Nephron progenitor cell (in vitro differentiated cells): ENCODE measurements at places on chromosomes 13 and 19.

GRCh38 chr19:18768997-18769891, 21.9 kb downstream of the COMP start:
- DNase-seq, result no peak
- H3K27ac ChIP-seq, result no peak overlapping the region
- H3K36me3 ChIP-seq, result peaks cover 4% of the 10 kb centered on the region
- H3K4me3 ChIP-seq, result no peak overlapping the region

- H3K36me3 ChIP-seq, result no peaks in the 10 kb centered on the region
- H3K27ac ChIP-seq, result no peak overlapping the region
- no peak overlapping the region for H3K4me3 ChIP-seq
These were observed 416.2 kb downstream of the DIAPH3 start for GRCh38 chr13:59747529-59747928.

GRCh38 chr13:80400164-80400864, 59.4 kb upstream of the SPRY2 start:
- no peak for DNase-seq
- no peak overlapping the region for H3K27ac ChIP-seq
- no peak overlapping the region for H3K4me3 ChIP-seq
- H3K36me3 ChIP-seq, result peaks cover 12% of the 10 kb centered on the region
- H3K4me1 ChIP-seq, result peaks cover 6% of the 10 kb centered on the region

DNA sequence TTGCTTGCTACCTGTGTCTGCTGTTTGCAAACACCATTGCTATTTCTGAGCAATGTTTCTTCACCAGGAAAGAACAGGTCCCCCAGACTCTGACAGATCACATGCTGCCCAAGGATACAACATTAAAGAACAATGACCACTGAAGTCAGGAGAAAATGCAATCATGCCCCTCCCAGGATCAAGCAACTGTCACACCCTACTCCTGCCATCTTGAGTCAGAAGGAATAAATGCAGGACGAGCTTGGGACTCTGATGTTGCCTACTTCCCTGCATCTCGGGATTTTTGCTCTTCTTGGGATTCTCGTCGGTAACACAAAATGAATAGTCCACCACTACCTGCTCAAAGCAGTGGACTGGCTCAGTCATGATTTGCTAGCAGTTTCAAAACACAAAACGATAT, 490.6 kb downstream of the COG6 start:
- no peak overlapping the region for H3K4me3 ChIP-seq
- no peak overlapping the region for H3K27ac ChIP-seq
- H3K27me3 ChIP-seq, result peaks cover 9% of the 10 kb centered on the region
- H3K4me1 ChIP-seq, result peaks cover 20% of the 10 kb centered on the region

DNA sequence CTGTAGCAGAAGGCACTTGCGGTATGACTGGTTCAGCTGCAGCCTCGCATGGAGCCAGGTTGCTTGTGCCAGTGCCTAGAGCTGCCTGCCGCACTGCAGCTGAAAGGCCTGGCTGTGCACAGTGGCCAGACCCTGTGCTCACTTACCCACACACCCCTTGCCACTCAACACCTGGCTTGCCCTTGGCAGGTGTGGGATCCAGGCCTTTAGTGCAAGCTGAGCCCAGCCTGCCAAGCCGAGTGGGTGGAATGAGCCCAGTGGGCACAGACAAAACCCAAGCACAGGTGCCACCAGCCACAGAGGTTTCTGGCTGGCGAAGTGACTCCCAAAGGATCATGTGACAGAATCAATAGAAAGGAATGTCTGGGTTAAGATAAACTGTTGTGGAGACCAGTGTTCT, 19.5 kb downstream of the LIG4 start:
- H3K4me3 ChIP-seq, result no peak overlapping the region
- no peak for DNase-seq
- H3K27me3 ChIP-seq, result peaks cover 4% of the 10 kb centered on the region
- no peaks in the 10 kb centered on the region for H3K36me3 ChIP-seq
- H3K4me1 ChIP-seq, result no peaks in the 10 kb centered on the region

DNA sequence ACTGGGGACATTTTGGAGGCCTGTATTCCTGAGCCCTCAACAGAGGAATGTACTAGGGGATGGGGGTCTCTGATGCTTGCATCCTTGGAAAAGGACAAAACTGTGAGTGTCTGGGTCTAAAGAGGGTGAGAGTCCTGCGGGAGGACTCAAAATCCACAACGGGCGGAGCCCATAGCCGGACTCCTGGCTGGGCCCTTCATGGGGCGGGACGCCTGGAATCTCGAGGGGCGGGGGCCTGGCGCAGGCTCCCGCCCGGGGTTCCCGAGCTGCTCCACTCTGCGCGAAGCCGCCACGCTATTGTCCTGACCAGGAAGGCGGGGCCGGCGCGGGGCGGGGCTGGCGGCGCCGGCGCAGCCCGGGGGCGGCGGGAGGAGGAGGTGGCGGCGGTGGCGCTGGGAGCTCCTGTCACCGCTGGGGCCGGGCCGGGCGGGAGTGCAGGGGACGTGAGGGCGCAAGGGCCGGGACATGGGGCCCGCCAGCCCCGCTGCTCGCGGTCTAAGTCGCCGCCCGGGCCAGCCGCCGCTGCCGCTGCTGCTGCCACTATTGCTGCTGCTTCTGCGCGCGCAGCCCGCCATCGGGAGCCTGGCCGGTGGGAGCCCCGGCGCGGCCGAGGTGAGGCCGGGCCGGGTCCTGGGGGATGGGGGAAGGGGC, at the start of gene APLP1:
Gene APLP1 (plus strand): TSS at position 403 of the 651 bp plus-strand sequence. CDS start 63 bp downstream, at position 466.
- no peak within 1 kb of the TSS for H3K27ac ChIP-seq
- H3K36me3 ChIP-seq, result peaks cover 5% of the 10 kb centered on the region
- peaks cover 44% of the 10 kb centered on the region for H3K27me3 ChIP-seq
- peak; percentile 89 for DNase-seq
- peaks cover 31% of the 10 kb centered on the region for H3K4me1 ChIP-seq

- no peak for DNase-seq
- H3K4me1 ChIP-seq, result peaks cover 23% of the 10 kb centered on the region
- peaks cover 41% of the 10 kb centered on the region for H3K36me3 ChIP-seq
- no peaks in the 10 kb centered on the region for H3K27me3 ChIP-seq
These were observed 91.9 kb upstream of the MCF2L start for GRCh38 chr13:112877066-112877465.

GRCh38 chr13:114151031-114151430, 18.6 kb upstream of the RASA3 start:
- H3K4me3 ChIP-seq, result no peak overlapping the region
- no peak overlapping the region for H3K27ac ChIP-seq
- peaks cover 7% of the 10 kb centered on the region for H3K27me3 ChIP-seq
- H3K4me1 ChIP-seq, result peaks cover 24% of the 10 kb centered on the region
- no peak for DNase-seq

- H3K4me1 ChIP-seq, result no peaks in the 10 kb centered on the region
- H3K27me3 ChIP-seq, result peaks cover 13% of the 10 kb centered on the region
- no peak for DNase-seq
- H3K4me3 ChIP-seq, result no peak overlapping the region
These were observed 47.8 kb downstream of the KCTD15 start for GRCh38 chr19:33844478-33844877.

DNA sequence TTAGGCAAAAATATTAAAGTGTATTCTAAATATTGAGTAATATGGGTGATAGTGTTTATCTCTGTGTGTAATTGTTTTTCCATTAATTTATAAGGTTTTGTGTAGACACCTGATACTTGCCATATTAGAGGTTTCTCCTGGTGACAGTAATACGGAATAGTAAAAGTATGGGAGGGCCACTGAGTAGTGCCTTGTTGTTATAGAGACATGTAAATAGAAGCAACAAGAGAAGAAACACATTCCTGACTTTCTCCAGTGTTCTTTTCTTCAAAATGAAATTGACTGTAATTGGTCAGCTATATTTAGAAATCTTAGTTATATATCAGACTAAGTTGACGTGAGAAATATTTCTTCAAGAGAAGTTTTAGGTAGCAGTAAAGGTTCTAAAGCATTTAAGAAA, 18.5 kb downstream of the RNASEH2B start:
- peaks cover 48% of the 10 kb centered on the region for H3K36me3 ChIP-seq
- DNase-seq, result no peak
- peaks cover 6% of the 10 kb centered on the region for H3K27me3 ChIP-seq
- no peak overlapping the region for H3K27ac ChIP-seq
- H3K4me1 ChIP-seq, result no peaks in the 10 kb centered on the region
- H3K4me3 ChIP-seq, result no peak overlapping the region

- H3K4me3 ChIP-seq, result peak overlapping the region; percentile 55
- H3K4me1 ChIP-seq, result peaks cover 40% of the 10 kb centered on the region
- peaks cover 68% of the 10 kb centered on the region for H3K27me3 ChIP-seq
- peak; percentile 61 for DNase-seq
- no peak overlapping the region for H3K27ac ChIP-seq
These were observed 11.9 kb downstream of the LRFN1 start for GRCh38 chr19:39308531-39309304.

DNA sequence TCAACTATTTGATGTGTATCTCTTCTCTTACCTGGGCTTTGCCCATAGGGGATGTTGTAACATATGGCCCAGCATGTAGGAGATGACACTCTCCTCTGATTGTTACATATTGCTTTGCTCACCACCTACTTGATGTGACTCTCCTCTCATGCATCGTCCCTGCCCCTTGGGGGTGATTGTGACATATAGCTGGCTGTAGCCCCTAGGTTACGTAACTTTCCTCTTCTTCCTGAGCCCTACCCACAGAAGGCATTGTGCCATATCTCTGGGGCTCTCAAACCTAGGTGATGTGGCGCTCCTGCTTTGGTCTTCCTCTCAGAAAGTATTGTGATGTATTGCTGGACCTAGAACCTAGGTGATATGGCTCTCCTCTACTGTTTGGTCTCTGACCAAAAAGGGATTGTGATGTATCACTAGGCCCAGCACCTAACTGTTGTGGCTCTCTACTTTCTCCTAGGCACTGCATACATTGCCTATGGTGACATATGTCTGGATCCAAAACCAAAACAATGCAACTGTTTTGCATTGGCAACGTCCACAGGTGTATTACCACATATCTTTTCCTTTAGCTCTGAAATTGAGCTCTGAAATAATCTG, 71.9 kb upstream of the ZNF724 start:
- no peak overlapping the region for H3K4me3 ChIP-seq
- DNase-seq, result no peak
- peaks cover 51% of the 10 kb centered on the region for H3K36me3 ChIP-seq
- H3K27ac ChIP-seq, result peak overlapping the region; percentile 3
- H3K27me3 ChIP-seq, result peaks cover 8% of the 10 kb centered on the region

- no peaks in the 10 kb centered on the region for H3K4me1 ChIP-seq
- no peak for DNase-seq
- H3K4me3 ChIP-seq, result no peak overlapping the region
- H3K36me3 ChIP-seq, result no peaks in the 10 kb centered on the region
These were observed 12.9 kb upstream of the ZNF780A start for GRCh38 chr19:40103600-40103999.

DNA sequence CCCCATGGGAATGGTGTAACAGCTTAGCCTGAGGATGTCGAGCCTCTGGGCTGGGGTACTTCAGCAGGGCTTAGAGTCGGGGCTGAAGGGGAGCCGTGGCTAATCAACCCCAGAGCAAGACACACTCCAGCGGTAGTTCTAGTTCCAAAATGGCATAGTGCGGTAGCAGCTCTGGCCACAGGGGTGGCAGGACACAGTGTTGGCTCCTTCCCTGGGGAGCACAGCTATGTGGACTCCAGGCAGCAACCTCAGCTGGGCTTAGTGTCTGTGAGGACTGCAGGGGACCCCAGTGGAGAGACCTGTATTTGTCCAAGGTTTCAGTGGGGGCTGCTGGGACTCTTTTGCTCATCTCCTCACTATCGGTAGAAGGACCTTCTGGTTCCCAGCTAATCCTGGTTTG, 70.8 kb upstream of the PCDH20 start:
- H3K4me1 ChIP-seq, result no peaks in the 10 kb centered on the region
- H3K27me3 ChIP-seq, result peaks cover 7% of the 10 kb centered on the region
- no peaks in the 10 kb centered on the region for H3K36me3 ChIP-seq
- DNase-seq, result no peak
- H3K27ac ChIP-seq, result no peak overlapping the region

DNA sequence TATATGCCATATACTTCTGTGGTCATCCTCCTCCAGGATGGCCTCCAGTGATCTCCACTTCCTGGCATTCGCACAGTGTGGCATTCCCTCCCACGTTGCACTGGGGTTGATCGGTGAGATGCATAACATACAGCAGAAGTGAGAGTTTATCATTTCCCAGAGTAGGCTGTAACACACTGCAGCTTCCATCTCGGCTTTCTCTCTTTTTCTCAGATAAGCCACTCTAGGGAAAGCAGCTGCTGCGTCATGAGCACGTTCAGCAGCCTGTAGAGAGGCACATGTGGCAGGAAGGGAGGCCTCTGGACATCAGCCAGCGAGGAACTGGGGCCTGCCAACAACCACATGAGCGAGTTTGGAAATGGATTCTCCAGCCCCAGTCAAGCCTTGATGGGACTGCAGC, 807.1 kb downstream of the DIAPH3 start:
- H3K4me1 ChIP-seq, result peaks cover 43% of the 10 kb centered on the region
- H3K27ac ChIP-seq, result no peak overlapping the region
- DNase-seq, result no peak
- H3K4me3 ChIP-seq, result no peak overlapping the region

DNA sequence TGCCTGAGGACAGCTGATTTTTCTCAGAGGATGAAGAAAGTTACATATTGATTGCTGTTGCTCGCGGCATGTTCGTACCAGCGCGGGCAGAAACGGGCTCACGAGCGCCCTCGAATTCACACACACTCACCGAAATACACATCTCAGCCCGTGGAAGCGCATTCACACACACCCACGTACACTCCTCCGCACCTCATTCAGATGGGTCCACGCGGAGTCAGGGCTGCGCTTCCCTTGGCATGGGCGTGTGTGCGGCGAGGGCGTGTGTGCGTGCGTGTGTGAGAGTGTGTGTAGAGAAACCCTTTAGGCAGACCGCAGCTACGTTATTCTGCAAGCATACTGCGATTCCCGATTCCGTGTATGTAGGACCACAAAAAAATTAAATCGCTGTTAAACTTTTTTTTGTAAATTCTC, 2.1 kb upstream of the PCDH17 start:
- peak overlapping the region; percentile 93 for H3K4me3 ChIP-seq
- no peak overlapping the region for H3K27ac ChIP-seq
- peaks cover 54% of the 10 kb centered on the region for H3K4me1 ChIP-seq
- H3K27me3 ChIP-seq, result peaks cover 55% of the 10 kb centered on the region
- H3K36me3 ChIP-seq, result peaks cover 17% of the 10 kb centered on the region
